ENCODE measurements at places on chromosomes 11 and 22.

GRCh38 chr11:73388265-73389133 lies 12.3 kb downstream of the RELT start:
- no peak for DNase-seq

- DNase-seq = no peak
Observed at GRCh38 chr11:79342236-79342635, 98.6 kb downstream of the TENM4 start.

DNA sequence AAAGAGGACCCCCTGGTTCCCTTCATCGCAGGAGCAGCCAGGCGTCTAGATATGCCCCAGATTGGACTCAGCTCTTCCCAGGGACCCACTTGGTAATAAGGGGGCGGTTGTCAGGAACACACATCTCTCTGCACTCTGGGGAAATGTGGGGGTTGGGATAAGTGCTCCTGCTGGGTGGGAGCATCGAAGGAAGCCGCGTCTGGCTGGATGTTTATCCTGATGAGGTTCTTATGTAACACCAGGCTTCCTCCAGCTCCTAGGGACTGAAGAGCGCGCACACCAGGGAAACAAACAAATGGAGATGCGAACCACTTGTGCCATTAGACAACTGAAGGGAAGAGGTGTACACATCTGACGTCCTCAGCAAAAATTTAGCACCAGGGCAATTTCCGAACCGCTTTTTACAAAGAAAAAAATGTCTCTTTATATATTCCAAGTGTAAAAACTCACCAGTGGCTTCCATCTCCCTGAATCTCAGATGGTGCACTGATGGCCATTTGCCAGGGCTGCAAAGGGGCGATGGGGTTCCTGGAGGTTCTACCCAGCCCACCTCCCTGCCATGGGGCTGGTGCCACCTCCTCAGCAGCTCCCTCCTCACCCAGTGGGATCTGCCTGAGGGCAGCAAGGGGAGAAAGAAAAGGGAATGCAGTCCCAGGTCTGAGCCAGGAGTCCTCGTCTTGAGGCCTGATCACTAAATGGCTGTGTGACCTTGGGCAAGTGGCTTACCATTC lies 89.4 kb downstream of the PKNOX2 start:
- DNase-seq = no peak

- DNase-seq = no peak
Observed at GRCh38 chr22:22408731-22409696, 99.5 kb downstream of the ZNF280B start.

DNA sequence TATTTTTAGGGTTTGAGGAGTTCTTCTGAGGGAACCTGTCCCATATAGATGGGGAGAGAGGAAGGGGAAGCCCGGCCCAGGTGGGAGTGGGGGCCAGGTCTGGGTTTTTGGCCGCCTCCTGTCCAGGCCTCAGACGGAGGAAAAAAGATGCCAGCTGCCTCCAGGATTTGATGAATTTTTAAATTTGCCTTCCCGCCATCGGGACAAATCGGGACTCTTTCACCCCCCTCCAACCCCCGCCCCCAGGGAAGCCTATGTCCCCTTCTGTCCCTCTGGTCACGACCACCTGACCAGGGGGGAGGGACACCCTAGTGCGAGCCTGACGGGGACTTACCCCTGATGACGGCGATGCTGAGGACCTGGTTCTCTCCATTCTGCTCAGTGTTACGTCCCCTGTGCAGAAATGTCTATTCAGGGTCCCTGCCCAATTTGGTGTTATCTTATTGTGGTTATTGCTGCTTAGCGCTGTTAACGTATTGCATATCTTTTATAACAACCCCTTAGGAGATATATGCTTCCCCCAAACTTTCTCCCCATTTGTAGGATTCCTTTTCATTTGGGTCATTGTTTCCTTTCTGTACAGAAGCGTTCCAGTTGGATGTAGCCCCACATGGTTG lies 115.9 kb upstream of the GRK3 start:
- no peak for DNase-seq

GRCh38 chr11:13784855-13785254 lies 116.4 kb downstream of the FAR1 start:
- DNase-seq = no peak

DNA sequence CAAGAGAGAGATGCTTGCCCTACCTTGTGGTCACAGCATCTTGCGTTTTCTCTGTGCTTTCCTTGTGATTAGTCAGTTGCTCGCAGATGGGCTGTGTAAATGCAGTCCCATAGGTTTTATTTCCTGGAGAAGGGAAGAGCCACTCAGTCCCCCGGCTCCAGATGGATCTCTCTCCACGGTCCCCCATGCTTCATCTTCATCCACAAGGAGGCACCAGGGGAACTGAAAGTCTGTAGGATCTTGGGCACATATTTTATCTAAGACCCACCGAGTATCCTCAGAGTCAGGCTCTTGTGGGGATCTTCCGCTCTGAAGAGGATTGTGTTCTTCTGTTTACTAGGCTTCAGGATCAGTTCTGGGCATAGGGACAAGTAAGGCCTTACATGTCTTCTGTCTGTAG lies 66.8 kb upstream of the E2F8 start:
- DNase-seq = no peak

GRCh38 chr11:103650330-103650729 lies 386.1 kb upstream of the DDI1 start:
- DNase-seq = no peak
